ENCODE measurements at places on chromosomes 2 and 18.

DNA sequence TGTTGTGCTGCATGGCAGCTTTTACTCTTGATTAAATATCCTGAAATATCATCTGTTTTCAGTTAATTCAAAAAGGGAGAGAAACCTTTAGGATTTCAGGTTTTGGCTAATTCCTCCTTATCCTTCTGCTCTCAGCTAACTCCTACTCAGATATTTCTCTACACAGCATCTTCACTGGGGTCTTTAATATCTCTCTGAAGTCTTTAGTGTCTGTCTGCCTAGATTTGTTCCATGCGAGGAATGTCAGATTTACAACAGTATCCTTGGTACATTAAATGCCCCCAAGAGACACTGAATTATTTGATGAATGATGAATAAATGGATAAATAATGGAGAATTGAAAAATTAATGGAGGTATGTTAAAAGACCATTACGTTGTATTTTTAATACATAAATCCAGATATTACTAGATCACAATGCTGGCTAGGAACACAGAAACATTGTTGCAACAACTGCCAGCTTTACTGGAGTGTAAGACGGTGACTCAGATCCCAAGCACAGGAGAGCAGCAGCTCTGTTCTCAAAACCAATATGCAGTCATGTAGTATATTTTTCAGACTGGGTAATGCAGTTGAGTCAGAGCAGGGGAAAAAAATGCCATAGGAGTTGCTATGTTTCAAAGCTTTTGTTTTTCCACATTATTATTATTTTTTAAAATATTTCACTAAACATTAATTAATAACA lies 388.0 kb upstream of the SYT4 start:
- DNase-seq = no peak

GRCh38 chr18:36186461-36187192 lies 670 bp upstream of the MOCOS start:
- no peak for DNase-seq

DNA sequence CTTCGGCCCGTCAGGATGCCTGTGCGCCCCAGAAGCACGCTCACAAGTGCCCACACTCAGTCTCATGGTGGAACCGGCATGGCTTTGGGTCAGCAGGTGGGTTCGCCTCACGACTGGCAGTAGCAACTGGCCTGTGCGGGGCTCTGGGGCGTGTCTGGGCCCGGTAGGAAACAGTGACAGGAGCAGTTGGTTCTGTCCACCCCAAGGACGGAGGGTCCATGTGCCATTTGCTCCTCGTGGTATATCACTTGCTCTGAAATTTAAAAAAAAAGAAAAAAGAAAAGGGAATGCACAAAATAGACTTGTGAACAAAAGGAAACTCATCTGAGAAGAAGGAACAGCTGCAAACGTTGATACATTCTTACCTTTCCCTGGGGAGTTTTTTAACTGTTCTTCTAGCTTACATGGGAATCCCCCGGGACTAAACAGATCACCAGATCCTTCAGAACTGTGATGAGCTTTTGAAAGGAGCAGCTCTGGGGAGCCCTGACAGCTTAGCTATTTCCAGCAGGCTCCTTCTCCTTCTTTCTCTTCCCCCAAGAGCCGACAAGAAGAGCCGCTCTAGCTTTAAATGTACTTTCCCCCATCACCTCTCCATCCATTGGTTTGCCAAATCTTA lies 42.8 kb downstream of the TRAPPC12 start:
- DNase-seq = no peak

DNA sequence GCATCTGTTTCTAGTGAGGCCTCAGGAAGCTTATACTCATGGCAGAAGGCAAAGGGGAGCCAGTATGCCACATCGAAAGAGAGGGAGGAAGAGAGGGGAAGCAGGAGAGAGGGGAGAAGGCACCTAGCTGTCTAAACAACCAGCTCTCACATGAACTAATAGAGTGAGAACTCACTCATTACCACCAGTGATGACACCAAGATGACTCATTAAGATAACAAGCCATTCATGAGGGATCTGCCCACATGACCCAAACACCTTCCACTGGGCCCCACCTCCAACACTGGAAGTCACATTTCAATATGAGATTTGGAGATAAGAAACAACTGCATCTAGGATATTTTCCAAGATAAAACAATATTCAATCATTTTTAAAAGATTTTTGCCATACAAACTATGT lies 753.9 kb upstream of the ZEB2 start:
- DNase-seq = no peak

GRCh38 chr18:37252854-37253393 lies 312.7 kb downstream of the CELF4 start:
- no peak for DNase-seq
